ENCODE measurements at places on chromosomes 7 and 10.

DNA sequence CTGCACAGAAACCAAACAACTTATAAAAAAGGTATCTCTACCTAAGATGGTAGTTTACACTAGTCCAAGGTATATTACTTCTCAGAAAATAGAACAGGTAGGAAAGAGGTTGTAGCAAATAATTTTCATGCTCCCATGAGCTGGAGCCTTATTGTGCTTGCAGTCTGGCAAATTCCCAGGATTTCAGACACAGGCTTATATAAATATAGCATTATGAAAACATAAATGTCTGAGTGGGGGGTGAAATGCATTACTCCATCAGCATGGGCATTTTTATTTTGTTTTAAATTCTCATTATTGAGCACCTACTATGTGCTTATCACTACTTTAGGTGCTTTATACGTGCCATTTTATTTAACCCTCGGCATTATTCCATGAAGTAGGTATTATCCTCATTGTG is 83.0 kb upstream of the PHYHIPL start:
- no peak for DNase-seq

GRCh38 chr7:64853679-64854078 is 49.4 kb upstream of the ZNF273 start:
- no peak for DNase-seq

DNA sequence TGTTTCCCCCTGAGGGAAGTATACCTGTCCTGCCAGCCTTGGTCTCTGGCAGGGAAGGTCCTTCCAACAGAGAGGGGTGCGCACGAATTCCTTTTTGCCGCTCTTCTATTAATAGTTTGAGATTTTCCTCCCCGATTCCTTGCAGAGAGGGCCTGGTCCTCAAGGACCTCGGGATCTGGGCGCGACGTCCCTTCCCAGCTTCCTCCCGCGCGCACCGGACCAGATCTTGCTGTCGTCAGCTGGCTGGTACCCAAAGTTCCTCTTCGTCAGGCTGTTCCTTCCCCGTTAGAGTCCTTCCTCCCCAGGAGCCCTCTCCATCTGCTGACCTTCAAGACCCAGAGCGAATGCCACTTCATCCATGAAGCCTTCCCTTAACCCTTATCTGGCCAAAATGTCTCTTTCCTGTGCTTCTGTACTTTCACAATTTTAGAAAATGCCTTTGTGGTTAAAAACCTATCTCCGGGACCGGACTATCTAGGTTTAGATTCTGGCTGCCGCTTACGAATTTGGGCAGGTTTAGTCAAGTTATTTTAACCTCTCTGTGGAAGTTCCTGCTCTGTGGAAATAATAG is 851 bp upstream of the GOT1 start:
- no peak for DNase-seq

- DNase-seq: no peak
These were observed 34.9 kb downstream of the ITGB1 start for GRCh38 chr10:32923134-32923533.

- no peak for DNase-seq
These were observed 317.7 kb downstream of the GLRX3 start for GRCh38 chr10:130453721-130454542.

- no peak for DNase-seq
These were observed 6.3 kb downstream of the TMEM176A start for GRCh38 chr7:150806863-150807262.

DNA sequence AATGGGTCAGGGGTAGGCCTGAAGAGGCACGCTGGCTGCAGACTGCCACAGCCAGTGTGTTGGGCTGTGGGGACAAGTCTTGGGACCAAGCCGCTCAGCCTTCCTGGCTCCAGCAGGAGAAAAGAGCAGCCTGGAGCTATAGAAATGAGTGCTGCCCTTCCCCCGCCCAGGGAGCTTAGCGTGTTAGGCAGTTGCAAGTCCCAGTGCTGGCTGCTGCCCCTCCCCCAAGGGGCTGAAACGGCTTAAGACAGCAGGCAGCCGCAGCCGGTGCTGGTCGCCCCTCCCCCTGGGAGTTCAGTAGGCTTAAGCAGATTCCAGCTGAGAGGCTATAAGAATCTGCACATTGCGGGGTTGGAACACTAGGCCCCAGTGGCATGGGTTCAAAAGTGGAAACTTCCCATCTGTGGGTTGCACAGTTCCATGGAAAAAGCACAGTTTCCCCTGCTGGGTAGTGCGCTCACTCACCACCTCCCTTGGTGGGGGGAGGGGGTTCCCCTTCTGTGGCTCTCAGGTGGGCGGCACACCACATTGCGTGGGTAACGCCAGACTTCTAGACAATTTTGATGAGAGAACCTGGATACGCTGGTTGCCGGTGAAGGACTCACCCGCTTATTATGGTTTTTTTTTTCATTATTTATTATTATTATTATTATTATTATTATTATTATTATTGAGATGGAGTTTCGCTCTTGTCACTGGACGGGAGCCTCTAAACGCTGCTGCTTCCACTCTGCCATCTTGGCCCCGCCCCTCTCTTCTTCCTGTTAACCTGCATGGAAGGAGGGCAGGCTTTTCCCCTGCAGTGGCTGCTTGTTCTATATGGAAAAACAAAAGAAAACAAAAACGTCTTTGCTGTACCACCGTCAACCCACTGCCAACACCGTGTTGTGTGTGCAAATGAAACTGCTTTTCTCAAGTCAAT is 151.1 kb downstream of the CXCL12 start:
- no peak for DNase-seq

DNA sequence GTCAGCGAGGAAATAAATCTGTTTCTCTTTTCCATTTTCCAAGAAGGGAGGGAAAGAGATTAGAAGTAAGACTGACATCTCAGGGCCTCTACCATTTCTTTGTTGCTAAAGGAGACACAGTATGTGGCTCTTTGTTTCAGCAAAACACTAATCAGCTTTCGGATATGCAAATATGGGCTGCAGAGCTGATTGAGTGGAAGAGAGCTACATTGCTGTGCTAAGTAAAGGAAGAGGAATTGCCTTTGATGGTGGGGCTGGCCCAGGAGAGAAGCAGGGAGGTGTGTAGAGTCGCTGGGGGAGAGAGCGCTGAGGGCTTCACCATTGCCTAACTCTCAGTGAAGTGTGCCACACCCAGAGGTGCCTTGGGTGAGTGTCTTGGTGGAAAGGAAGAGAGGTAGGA is 284.8 kb downstream of the SDK1 start:
- no peak for DNase-seq

DNA sequence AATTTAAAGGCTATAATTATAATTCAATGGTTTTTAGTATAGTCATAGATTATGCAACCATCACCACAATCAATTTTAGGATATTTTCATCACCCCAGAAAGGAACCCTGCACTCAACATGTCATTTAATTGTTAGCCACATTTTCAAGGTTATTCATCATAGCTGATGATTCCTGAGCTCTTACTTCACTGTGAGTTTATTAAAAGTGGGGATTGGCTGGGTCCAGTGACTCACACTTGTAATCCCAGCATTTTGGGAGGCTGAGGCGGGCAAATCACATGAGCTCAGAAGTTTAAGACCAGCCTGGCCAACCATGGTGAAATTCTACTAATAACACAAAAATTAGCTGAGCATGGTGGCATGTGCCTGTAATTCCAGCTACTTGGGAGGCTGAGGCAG is 787 bp downstream of the CCL26 start:
- no peak for DNase-seq

DNA sequence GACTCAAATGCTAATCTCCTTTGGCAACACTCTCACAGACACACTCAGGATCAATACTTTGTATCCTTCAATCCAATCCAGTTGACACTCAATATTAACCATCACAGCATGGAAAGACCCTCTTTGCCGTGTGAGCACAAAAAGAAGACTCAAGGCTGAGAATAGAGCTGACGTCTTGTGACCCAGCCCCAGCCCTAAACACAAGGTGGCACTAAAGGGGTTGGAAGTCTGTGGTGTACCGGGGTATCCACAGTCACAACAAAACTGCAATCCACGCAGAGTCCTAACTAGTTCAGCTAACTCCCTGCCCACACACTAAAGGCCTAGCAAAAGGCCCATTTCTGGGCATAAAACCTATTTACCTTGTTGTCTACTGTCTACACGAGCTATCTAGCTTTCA is 200.1 kb downstream of the ACTR3B start:
- DNase-seq: no peak

GRCh38 chr7:112798274-112799159 is 8.3 kb upstream of the TMEM168 start:
- DNase-seq: no peak

DNA sequence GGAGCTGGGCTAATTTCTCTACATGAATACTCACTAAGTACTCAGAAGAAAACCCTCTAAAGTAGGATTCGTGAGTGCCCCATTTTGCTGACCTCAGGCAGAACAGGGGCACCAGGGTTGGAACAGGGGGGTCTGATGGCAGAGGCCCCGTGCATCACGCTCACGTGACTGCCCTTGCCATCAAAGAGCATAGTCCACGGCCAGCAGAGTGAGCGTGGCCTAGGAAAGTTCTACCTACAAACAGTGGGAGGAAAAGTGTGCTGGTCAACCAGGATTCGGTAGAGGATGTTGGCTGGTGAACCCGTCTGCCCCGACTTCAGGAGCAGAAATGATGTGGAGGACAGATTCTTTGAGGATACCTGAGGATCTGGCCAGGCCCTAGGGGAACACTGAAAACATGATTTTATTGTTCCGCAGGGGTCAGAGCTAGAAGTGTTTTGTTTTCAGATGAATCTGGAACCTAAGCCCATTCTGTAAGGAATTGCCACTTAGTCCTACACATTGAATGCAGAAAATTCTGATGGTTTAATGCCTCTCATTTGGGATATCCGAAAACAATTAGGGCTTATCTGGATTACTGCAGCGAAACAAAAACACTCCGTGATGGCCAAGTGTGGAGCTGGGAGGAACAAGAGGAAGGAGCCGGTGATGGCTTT is 138.8 kb upstream of the SHH start:
- no peak for DNase-seq

DNA sequence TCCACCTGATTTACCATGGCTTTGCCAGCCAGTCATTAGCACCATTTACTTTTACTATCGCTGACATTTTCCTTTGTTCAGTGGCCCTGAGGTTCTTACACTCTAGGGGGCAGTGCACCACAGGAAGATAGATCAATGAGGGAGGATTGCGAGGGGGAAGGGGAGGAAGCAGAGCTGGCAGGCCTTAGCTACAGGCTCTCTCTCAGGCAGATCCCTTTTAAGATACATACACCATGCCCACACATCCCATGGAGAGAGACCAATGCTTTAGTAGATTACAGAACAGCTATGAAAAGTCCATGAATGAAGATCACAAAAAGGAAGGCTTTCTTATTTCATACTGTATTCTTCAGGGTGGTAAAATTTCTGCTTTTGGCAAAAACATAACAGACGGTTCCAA is 47.4 kb downstream of the DENND11 start:
- peak; percentile 56 for DNase-seq

GRCh38 chr7:103985565-103986126 is 3.8 kb downstream of the RELN start:
- no peak for DNase-seq

DNA sequence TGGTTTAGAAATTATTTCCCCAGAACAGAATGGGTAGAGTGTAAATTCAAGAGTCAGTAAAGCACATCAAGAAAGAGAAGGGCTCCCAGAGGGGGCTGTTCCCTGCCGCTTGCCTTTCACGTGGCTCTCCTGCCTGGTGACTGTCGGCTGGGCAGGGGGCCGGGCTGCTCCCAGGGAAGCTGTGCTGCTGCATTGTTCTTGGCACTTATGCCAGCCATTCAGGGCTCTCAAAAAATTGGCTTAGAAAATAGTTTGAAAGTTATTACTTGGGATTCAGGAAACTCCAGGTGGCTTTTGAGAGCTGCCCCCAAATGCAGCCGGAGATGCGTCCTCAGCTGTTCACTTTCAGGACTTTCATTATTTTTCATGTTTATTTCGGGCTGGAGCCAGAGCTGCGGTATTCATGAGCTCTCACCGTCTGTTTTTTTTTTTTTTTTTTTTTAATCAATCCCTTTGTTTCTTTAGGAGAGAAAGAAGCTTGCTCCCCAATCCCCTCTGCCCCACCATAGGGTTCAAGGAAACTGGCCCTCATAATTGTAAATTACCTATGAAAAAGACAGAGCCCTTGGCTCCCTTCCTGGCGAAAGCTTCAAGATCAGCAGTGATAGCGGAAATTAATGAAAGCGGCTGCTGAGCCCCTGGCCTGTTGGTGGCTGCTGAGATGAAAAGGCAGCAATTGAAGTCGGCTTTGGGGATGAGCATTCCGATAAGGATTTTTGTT is 94.1 kb downstream of the SORCS3 start:
- DNase-seq: no peak

- DNase-seq: no peak
These were observed 19.9 kb downstream of the MINDY4 start for GRCh38 chr7:30791114-30791513.

DNA sequence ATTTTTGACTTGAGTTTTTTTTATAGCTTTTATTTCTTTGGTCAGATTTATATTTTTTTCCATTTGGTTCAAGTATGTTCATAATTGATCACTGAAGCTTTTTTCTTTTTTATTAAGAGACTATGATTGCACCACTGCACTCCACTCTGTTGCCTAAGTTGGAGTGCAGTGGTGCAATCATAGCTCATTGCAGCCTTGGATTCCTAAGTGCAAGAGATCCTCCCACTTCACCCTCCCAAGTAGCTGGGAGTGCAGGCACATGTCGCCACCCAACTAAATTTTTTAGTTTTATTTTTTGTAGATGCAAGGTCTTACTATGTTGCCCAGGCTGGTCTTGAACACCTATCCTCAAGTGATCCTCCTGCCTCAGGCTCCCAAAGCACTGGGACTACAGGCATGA is 97.7 kb upstream of the KIF5B start:
- DNase-seq: no peak

GRCh38 chr7:38932509-38933168 is 23.6 kb upstream of the VPS41 start:
- DNase-seq: peak; percentile 33

DNA sequence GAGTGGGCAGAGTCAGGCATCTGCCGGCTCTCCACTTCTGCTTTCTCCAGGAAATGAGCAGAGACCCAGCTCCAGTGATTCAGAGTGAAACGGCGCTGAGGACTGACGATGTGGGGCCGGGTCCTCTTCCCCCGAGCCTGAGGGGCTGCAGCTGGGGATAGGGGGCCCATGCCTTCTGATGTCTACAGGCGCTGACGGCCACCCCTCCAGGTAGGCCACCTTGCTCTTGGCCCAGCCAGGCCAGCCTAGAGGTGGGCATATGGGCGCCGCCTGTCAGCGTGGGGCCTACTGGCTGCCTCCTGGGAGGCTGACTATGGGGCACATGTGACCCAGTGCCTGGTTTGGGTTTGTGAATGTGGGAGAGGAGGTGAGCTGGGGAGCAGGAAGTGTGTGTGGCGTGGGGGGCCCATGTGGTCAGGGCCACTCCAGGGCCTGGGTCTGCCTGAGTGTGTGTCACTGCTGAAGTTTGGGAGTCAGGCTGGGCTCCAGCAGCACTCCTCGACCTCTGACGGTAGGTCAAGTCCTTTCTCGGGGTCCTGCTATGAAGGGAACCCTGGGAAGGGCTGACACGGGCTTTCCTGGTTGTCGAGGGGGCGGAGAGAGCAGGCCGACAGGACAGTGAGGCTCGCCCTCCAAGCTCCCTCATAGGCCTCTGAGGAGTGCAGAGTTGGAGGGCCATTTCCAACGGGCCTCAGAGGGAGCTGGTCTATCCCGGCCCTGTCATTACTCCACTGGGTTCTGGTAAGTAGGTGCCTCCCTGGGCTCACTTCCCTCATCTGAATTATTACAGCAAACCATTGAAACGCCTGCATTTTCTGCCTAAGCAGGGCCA is at the start of gene WDFY4:
Gene WDFY4 (plus strand): TSS at position 82 of the 832 bp plus-strand sequence. CDS start 24,860 bp downstream, outside the sequence.
- DNase-seq: no peak
